ENCODE measurements at places on chromosomes 16 and 17.

DNA sequence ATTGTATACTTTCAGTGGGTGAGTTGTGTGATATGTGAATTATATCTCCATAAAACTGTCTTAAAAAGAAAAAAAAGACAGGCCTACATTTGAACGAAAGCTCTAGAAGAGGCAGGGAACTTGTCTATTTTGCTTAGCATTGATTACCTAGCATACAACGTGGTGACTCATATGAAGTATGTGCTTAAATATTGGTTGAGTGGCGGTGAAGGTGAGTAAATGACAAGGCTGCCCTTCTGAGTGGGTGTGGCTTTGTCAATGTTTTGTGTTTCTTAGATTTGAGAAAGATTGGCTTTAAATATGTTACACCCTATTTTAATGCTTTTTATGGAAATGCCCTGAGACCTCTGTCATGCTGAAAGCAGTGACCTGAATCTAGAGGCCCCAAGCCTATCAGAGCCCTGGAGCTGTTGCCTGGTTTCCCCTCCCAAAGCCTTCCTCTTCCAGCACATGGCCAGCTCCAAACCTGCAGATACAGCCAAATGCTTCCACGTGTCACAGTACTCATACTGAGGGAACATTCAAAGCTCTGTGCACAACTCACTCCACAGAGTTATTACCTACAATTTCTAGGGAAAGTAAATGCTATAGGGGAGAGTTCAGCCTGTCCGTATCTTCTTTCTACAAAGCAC lies 260.0 kb downstream of the PHKB start:
- no peak for DNase-seq

GRCh38 chr16:68289621-68290329 lies 21.0 kb downstream of the SLC7A6OS start:
- DNase-seq = no peak

- no peak for DNase-seq
These were observed 46.6 kb downstream of the PIK3R5 start for GRCh38 chr17:8918807-8919465.

DNA sequence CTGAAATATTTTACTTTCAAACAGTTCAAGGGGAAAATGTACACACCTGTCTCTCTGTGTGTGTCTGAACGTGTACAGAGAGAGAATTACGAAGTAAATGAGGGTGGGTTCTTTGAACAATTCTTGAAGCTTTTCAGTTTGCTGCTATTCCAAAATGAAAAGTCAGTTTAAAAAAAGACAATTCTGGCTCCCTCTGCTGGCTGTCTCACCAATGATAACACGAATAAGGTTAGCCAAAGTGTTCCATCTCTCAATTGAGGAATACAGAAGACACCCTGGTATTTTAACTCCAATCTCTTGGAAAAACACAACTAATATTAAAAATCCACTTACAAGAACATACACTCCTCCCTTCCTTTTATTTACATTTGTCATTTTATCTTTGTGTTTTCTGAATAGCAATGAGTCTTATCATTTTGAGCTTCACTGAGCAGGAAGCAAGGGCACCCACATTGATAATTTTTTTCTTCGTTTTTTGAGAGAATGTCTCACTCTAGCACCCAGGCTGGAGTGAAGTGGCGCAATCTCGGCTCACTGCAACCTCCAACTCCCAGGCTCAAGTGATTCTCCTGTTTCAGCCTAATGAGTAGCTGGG lies 20.5 kb downstream of the EFTUD2 start:
- no peak for DNase-seq

DNA sequence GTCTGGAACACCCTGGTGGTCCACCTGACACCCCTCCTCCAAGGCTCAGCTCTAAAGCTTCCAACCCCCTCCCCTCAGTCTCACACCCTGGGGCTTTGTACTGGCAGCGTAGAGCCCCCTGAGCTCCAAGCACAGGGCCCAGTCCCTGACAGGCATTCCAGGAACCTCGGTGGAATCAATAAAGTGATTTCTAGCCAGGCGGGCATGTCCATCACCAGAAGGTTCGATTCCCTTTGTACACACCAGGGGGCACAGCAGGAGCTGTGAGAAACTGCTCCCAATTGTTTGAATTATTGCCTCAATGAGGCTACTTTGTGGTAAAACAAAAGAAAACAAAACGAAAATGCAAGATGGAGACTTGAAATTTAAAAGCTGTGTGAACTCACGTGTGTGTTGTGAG lies 51.8 kb downstream of the SMPD3 start:
- no peak for DNase-seq

GRCh38 chr17:41773190-41773588 lies 13.3 kb downstream of the JUP start:
- DNase-seq = no peak

DNA sequence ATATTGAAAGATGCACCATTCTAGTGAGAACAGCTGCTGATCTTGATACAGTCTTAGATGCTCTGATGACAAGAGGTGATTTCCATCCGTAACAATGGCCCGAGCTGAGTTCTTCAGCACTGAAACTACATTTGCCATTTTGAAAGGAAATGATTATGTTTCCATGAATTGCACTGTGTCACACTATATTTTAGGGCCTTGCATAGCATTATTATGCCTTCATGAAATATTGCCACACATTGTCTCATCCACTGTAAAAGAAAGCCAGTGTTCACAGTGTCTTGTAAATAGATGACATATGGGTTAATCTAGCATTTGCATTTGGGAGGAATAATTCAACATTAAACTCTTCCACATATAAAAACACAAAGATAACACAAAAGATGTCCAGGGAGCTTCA lies 438.3 kb upstream of the PSMD7 start:
- no peak for DNase-seq

- peak; percentile 52 for DNase-seq
These were observed 17.0 kb downstream of the CAVIN1 start for GRCh38 chr17:42405963-42406495.

- DNase-seq = peak; percentile 21
These were observed 43.4 kb downstream of the ENGASE start for GRCh38 chr17:79117905-79118487.

DNA sequence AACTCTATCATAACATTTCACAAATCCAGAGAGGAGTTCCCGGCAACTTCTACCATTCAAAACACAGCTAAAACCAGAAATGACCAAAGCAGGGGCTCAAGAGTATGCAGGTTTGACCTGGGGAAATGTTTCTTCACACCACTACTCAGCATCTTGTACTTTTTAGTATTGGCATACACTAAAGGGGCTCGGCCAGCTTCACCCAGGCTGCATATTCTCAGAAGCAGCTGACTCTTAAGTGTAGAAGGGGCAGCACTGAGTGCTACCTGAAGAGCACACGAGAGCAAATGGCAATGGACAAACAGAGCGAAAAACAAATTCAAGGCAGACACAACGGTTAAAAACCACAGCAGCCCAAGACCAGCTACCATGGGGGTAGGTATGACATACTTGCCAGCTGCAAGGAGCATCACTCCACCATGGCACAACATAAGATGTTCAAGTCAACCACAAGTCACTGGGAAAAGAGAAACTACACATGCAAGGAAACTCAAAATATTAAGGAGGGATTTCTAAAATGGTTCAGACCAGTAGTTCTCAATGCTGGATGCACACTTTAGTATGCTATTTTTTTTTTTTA lies 34.4 kb downstream of the N4BP1 start:
- no peak for DNase-seq

DNA sequence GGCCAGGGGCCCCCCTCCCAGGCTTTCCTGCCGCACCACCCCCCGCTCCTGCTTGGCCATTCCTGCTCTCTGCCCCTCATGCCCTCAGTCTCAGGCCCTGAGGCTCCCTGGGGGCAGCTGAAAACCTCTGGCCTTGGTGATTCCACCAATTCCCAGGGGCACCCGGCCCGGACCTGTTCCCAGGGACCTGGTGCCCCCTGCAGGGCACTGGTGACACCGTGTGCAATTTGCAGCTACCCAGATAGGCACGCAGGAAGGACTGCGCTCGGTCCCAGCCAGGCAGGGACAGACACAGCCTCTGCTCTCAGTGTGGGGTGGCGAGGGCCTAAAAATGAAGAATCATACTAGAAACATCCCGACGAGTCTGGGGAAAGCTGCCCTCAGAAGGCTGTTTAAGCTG lies 13.4 kb downstream of the WFDC1 start:
- DNase-seq = no peak

DNA sequence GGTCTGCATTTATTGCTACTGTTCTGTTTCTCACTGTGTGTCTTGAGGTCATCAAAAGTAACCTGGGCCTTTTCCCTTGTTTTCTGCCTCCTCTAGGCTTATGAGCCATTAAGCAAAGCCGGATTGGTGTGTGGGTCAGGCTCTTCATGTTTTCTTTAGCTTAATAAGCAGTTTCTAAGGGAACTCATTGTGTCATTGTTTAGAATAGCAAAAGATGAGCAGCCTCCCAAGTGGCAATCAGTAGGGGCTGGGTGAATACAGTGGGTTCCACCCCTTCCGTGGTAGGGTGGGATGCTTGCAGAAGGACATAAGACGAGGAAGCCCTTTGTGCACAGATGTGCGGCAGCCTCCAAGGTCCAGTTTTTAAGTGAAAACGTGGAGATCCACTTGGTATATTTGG lies 34.5 kb downstream of the ABCC1 start:
- no peak for DNase-seq

DNA sequence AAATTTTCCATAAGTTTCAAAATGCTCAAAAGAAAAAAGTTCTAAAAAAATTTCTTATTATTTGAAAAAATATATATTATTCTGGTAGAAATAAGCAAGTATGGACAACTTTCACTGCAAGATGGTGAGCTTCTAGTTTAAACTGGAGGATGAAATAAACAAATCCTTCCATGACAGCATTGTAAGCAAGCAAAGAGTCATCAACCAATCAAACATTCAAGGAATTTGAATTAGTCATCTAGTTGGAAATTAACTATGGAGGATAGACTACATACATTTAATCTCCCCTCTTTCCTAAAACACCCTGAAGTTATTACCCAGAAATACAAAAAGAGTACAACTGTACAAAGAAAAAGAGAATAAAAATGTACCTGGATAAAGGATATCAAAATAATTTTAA lies 51.0 kb upstream of the IRX5 start:
- DNase-seq = no peak

DNA sequence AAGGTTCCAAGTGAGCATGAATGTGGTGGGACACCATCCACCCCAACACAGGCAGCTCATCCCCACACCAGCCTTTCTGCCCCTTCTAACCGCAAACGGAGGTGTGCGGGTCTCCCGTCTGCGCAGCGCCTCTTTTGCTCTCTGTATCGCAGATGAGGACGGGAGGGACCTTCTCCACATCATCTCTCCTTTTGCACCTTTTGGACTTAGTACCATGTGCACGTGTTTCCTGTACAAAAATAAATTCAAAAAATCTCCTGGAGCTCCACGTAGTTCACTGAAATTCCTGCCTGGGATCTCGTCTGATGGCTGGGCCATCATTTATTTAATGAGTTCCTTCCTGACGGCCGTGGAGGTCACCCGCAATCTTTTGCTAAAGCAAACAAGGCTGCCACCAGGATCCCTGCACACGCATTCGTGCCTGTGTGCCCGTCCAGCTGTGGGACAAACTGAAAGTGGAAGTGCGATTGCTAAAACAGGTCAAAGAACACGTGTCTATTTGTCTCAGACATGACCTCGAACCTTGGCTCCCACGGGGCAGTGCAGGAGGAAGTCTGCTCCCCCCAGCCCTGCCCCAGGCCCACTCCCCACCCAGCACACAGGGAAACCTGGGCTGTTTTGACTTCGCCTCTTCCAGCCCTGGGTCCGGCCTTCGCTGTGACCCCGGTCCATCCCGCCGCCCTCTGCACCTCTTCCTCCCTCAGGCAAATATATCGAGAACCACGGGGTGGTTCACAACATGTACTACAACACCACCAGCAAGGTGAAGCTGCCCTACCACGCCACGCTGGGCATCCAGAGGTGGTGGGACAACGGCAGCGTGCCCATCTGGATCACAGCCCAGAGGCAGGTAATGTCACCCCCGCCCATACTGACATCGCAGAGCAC lies 2.3 kb downstream of the ENPP7 start:
- DNase-seq = no peak

GRCh38 chr17:49514071-49514721 lies 19.1 kb downstream of the NGFR start:
- DNase-seq = no peak

- DNase-seq = no peak
These were observed 76.3 kb downstream of the MGAT5B start for GRCh38 chr17:76944477-76944876.

DNA sequence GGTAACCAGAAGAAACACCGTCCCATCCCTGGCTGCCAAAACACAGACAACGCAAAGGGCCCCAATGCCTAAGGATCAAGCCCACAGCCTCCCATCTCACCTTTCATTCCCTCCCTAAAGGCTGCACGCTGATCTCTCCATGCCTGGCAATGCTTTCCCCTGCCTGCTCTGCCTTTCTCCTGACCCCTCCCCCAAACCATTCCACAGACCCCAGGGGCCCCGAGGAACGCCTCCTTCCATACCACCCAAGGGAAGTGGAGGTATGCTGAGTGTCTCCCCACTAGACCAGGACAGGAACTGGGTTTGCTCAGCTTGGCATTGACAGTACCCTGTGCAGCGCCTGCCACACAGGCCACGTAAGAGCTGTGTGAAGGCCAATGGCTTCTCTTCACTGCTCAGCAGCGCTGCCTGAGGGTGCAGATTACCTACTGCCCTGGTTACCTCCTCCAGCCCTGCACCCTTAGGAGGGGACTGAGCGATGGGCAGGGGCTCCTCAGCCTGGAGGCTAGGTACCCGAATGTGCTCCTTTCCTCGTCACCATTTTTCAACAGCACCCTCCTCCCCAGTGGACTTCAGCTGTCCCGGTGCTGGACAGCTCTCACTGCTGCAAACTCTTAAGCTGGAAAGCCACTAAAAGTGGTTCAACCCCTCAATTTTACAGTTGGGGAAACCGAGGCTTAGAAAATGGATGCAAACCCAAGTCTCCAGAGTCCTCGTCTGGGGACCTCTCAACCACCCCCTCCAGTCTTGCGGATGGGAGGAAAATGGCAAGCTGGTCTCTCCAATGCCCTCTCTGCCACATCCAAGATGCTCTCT lies 45.0 kb downstream of the SRCIN1 start:
- DNase-seq = no peak

- no peak for DNase-seq
These were observed 667 bp downstream of the PSMD3 start for GRCh38 chr17:39981207-39981741.

GRCh38 chr17:56785405-56785804 lies 48.3 kb downstream of the C17orf67 start:
- DNase-seq = no peak

- DNase-seq = no peak
These were observed 9.3 kb downstream of the RIPOR1 start for GRCh38 chr16:67537636-67538591.

DNA sequence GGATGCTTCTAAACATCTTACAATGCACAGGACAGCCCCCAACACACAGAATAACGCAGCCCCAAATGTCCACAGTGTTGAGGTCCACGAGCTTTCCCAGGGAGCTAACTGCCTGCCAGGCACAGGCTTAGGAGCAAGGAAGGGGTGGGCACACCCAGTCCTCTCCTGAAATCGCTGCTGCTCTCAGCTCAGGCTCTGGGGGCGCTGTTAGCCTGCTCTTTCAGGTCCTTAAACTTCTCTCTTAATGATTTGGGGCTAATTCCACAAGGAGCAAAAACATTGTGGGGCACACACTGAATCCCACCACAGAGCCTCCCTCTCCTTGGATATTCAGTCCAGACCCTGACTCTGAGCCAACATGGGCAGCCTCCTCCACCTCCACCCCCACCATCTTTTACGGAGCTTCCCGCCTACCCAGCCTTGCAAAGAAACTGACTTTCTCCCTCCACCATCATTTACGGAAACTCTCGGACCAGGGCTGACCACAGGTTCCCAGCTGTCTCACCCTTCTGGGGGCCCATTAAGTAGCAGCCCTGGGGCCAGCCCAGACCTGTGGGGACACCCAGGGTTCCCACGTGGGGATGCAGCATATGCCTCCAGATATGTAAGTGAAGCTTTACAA lies 1.1 kb downstream of the CD300H start:
- no peak for DNase-seq
